ENCODE measurements at places on chromosomes 5 and 9.

DNA sequence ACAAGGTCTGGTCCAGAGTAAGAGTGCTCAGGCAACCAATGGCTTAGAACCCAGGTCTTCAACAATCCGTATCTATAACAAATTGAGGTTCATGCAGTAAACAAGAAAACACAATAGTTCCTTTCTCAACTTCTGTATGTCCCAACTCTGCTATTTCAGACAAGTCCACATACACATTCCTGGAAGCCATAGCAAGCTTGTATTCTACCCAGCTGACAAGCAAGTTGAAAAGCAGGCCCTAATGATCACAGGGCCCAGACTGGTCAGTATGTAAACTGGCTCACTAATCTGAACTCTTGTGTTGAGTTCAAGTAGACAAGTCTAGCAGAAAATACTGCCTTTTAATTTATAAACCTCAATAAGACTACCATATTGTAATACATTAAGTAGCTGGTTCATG, 26.9 kb downstream of the FNIP1 start:
- DNase-seq: no peak

DNA sequence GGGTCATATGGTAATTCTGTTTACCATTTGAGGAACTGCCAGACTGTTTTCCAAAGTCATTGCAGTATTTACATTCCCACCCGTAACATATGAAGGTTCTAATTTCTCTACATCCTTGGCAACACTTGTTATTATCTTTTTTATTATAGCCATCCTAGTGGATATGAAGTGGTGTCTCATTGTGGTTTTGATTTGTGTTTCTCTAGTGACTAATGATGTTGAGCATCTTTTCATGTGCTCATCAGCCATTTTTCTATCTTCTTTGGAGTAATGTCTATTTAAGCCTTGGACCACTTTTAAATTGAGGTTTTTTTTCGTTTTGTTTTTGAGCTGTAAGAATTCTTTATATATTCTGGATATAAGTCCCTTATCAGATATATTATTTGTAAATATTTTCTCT, 132.8 kb upstream of the RUSC2 start:
- DNase-seq: no peak

DNA sequence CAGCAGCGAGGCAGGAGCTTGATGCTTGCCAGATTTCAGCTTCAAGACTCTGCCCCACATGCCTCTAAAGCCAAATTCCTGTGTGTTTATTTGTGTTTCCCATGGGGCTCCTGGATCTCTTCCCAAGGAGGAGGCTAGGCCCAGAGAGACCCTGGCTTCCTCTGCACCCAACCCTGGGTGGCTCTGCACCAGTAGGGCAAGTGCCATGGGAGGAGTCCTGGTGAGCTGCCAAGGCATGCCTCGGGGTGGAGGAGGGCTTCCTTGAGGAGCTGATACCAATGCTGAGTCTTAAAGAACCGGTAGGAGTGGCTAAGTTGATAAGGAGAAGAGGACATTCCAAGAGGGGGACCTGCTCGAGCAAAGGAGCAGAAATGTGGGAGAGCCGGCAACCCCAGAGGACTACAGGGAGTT, 6.8 kb upstream of the TIFAB start:
- DNase-seq: no peak

DNA sequence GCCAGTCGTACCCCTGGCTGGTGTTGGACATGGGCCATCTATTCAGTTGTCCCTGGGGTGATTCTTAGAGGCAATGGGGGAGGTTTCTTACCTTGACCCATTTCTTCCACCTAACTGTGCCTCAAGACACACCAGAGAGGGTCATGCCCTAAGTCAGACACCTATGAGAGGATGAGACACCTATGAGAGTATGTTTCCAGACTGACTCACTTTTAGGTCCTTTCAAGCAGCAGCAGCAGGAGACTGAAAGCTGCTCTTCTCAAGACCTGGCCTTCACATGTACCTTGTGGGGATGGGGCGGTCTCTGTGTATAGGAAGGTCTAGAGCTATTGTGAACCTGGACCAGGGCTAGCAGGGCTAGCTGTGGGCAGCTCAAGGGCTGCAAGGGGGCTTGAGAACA, 130.1 kb downstream of the TENT4A start:
- DNase-seq: no peak

DNA sequence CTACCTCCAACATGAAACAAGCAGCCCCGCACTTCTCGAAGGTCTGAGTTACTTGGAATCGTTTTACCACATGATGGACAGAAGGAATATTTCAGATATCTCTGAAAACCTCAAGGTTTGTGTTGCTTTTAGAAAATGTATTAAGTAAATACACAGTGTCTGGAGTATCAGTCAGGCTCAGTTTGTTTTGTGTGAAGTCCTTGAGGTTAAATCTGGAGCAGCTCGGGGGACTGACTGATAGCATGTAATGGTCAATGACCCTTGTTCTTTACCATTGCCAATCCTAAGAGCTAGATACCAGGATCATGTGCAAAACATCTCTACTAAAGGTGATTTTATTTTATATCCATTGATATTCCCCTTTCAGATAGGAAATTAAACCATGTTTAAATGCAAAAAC, 26.9 kb upstream of the LNPEP start:
- no peak for DNase-seq

DNA sequence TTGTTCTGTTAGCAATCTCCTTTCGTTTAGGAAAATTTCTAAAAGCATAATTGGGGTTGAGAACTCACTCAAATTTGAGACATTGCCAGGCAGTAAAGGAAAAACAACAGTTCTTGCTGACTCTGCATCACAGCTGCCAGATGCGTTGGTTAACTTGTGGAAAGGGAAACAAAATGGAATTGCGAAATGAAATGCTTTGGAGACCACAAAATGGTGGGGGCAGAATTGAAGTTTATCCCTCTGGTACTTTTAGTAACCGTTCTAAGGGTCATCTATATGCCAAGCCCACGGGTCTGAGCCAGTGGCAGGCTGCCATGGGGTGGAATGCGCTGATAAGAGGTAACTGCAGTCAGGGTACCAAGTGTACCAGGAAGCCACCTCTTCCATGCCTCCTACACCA, 28.6 kb upstream of the SELENOP start:
- peak; percentile 64 for DNase-seq

GRCh38 chr5:136132087-136132486, 558 bp upstream of the SMAD5 start:
- DNase-seq: no peak

GRCh38 chr5:107232788-107233187, 437.9 kb downstream of the EFNA5 start:
- no peak for DNase-seq

DNA sequence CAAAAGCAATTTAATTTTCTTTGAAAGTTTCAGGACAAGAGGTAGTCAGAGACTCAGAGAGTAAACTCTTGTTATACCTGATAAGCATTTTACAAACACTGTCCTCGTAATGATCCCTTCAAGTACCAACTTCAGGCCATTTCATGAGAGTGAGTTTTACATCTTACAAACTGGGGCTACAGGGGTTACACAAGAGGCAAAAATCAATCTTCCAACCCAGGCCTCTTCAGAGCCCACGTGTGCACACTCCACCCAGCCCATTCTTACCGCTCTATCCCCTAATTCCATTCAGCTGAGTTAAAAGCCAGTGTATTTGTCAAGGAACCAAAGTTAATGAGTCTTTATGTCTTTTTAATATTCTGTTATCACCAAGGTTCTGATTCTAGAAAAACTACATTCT, 46.5 kb downstream of the PSMB7 start:
- no peak for DNase-seq

Measured in GM04503 (cell line).